ENCODE measurements at places on chromosomes 2 and 18.
A peak's percentile ranks its signal among the peaks of the same experiment; 100 is the strongest.

GRCh38 chr2:58448065-58448507 is 207.0 kb upstream of the FANCL start:
- DNase-seq, result peak; percentile 3

- DNase-seq, result no peak
These were observed 2.6 kb upstream of the BMPR2 start for GRCh38 chr2:202373490-202373889.

GRCh38 chr2:69618362-69618761 is 25.2 kb downstream of the AAK1 start:
- DNase-seq, result no peak

DNA sequence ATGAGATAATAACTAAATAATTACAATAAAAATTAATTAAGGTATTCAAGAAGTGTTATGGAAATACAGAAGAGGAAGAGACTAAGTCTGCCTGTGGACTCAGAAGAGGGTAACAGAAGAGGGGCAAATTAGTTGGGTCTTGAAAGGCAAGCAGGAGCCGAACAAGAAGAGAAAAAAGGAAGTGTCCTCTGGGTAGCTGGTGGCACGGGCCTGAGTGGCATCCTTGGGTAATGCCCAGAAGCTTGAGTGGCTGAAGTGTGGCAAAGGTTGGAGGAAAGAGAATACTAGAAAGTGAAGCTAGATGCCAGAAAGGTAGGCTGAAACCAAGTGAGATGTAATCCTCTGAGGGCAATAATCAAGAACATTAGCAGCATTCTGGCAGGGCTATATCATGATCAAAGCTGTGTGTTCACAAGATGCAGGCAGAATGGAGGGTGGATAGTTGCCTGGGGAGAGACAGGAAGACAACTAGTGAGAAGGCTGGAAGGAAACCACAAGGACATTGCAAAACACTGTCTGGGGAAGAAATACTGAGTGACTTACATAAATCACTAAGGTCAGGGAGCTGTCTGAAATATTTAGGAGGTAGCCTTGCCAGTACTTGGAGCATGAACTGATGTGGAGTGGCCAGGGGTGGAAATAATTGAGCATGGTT is 16.2 kb downstream of the DOCK10 start:
- DNase-seq, result no peak

GRCh38 chr2:109253217-109253616 is 124.2 kb downstream of the SH3RF3 start:
- no peak for DNase-seq

DNA sequence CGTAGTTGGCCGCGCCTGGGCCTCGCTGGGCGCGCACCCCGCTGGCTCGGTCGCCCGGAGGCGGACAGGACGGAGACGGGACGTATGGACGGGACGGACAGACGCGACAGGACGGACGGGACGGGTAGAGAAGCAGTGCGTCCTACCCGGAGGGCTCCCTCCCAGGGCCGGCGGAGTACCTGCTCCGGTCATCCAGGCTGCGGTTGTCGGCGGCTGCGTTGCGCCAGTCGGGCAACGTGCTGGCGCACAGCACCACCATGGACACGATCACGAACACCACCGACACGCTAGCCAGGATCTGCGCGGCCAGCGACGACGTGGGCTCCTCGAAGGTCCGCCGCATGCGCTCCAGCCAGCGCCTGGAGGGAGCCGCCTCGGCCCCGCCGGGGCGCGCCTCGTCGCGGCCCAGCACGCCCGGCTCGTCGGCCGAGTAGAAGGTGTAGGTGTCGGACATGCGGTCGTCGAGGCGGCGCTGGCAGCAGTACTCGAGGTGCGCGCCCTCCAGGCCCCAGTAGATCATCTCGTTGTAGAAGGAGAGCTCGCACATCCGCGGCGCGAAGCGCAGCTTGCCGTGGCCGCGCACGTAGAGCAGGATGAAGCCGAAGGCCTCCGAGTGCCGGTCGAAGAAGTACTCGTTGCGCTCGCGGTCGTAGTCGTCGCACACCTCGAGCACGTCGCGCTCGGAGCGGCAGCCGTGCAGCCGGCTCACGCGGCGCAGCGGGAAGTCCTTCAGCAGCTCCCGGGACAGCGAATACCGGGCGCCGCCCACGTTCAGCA is 903 bp downstream of the KCNG3 start:
- DNase-seq, result peak; percentile 33

GRCh38 chr2:30758191-30758651 is 49.0 kb downstream of the CAPN13 start:
- DNase-seq, result no peak

DNA sequence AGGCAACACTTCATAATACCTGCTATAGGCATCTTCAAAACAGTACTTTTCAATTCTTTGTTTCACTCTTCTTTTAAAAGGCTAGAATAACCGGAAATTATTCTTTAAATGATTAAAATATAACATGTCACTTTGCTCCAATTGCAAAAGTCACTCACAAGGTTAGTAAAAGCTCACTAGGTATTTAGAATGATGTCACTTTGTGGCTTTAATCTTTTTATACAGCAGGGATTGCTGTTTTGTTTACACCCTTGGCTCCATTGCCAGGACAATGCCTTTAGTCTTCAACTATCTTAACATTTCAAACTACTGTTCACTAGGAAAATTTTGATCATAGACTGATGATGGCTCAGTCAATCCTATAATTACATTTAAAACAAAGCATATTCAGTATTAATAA is 157.1 kb downstream of the BAZ2B start:
- DNase-seq, result no peak

GRCh38 chr2:79327460-79327859 is 167.9 kb upstream of the REG3A start:
- DNase-seq, result no peak

- no peak for DNase-seq
These were observed 136.7 kb upstream of the CXCR4 start for GRCh38 chr2:136254681-136255080.

GRCh38 chr2:161116509-161116908 is 43.7 kb upstream of the TANK start:
- DNase-seq, result no peak

GRCh38 chr2:36734304-36734703 is 37.8 kb downstream of the VIT start:
- DNase-seq, result no peak

GRCh38 chr2:197216361-197216979 is 94.1 kb downstream of the ANKRD44 start:
- no peak for DNase-seq

- no peak for DNase-seq
These were observed 78.5 kb upstream of the STK17B start for GRCh38 chr2:196249860-196250259.

DNA sequence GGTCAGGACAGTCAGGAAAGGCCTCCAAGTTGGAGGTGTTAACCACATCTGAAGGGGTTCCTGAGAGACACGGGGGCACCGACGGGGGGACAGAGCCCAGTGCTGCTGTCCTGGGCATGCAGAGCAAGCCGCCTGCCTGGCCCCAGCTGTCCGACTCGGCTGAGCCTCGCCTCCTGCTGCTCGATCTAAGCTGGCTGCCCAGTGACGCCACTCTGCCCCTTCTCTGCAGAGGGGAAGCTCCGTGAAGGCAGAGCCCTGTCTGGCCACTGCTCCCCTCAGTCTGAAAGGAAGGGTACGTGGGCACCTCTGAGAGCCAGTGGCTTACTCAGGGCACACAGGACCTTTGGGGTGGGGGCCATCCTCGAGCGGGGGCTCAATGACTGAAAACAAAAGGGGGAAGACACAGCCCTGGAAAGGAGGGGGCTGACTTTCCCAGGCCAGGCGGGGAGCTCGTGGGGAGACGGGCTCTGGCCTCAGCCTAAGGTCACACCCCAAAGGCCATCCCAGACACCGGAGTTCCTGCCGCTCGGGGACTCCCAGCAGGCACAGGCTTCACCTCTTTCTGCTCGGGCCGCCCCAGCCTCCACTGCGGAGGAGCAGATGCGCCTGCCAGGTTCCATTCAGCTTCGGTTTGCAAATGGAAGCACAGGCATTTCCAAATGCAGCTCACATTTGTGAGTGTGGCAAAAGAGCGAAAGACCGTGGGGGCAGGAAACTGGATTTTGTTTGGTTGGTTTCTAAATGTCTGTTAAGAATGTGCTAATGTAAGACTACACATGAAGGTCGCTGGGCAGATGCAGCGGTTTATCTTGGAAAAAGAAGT is 136.9 kb downstream of the HDAC4 start:
- no peak for DNase-seq

DNA sequence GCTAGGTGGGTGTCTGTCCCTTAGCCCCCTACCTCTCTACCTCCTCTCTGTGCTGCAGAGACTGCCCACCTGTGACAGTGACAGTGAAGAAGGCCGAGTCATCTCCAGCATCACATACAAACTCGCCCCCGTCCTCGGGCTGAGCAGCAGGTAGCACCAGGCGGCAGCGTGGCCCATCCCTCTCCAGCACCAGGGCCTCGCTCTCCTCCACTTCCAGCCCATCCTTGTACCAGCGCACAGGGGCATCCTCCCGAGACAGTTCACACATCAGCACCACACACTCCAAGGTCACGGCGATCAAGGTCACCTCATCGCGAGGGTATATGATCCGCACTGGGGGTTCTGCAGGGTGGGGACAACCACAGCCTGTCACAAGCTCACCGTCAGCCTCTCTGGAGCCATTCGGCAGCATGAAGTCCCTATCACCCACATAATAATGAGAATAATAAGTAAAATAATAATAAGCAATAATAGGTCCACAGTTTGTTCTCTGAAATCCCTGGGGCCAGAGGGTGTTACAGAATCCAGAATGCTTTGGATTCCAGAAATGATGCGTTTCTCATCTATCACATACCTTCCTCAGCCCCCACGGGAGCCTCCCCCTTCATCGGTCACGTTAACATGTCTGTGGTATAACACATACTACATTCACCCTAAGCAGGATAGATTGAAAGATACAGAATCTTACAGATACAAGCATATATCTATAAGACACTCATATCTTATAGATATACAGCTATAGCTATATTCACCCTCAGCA is 12.0 kb downstream of the OBSL1 start:
- DNase-seq, result no peak

DNA sequence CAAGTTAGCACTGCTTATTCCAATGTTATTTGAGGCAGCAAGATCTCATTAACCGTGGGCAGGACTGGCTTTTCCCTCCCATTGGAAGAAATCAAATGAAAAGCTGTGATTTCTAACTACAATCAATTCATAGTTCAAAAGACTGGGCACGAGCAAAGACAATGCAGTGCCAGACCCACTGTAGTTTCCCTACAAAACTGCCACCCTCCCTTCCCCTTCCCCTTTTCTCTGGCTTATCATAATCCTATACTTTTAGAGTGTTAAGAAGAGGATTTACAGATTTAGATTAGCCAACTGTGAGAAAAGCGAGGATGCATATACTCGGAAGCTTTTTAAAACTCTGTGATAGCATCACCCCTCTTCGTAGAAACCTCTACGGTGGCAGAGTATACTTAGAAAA is 260.4 kb downstream of the STK39 start:
- no peak for DNase-seq

DNA sequence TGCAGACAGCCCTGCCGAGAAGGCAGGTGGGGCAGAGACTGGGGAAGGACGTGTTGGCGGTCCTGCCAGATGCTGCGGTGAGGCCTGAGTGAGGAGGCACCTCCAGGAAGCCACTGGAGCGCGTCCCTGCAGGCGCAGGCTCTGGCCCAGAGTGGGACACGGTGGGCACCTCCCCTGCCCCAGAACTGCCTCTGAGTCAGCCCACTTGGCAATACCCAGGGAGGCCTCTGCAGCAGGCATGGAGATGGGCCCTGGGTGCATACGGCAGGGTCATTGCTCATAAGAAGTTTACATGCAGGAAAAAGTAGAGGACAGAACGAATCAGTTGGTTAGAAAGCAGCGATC is 195.9 kb downstream of the TFCP2L1 start:
- no peak for DNase-seq

DNA sequence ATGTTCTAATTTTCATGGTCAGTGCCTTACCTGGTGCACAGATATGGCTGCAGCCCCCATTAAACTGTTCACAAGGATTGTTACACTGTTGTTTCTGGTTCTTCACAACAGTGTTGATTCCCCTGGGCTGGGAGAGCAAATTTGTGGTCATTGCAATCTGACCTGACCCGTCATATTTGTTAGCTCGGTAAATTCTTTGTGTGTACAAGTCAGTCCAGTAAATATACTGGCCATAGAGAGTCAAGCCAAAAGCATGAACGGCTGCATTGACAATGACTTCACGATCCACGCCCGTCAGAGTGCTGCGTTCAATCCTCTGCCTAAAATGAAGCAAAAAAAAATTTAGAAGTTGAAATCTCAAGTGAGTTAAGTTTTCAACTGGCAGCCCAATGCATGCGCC is 134.6 kb downstream of the DHRS9 start:
- DNase-seq, result no peak

- no peak for DNase-seq
These were observed 77.2 kb downstream of the ARHGEF4 start for GRCh38 chr2:130913891-130914290.

GRCh38 chr2:41722668-41723369 is 325.0 kb upstream of the PKDCC start:
- DNase-seq, result no peak

- DNase-seq, result peak; percentile 36
These were observed 80.9 kb downstream of the CHRNA1 start for GRCh38 chr2:174683392-174683759.

All from naive thymus-derived CD8-positive, alpha-beta T cell (primary cell).